ENCODE measurements at places on chromosomes 5 and 9.

- DNase-seq: no peak
These were observed 19.6 kb upstream of the C5orf47 start for GRCh38 chr5:173969167-173970049.

- no peak for DNase-seq
These were observed 21.3 kb upstream of the ERMP1 start for GRCh38 chr9:5854063-5854790.

GRCh38 chr5:33401482-33402390 lies 39.0 kb upstream of the TARS1 start:
- no peak for DNase-seq

- DNase-seq: peak; percentile 56
These were observed 23.5 kb downstream of the GRAMD2B start for GRCh38 chr5:126446498-126447224.

DNA sequence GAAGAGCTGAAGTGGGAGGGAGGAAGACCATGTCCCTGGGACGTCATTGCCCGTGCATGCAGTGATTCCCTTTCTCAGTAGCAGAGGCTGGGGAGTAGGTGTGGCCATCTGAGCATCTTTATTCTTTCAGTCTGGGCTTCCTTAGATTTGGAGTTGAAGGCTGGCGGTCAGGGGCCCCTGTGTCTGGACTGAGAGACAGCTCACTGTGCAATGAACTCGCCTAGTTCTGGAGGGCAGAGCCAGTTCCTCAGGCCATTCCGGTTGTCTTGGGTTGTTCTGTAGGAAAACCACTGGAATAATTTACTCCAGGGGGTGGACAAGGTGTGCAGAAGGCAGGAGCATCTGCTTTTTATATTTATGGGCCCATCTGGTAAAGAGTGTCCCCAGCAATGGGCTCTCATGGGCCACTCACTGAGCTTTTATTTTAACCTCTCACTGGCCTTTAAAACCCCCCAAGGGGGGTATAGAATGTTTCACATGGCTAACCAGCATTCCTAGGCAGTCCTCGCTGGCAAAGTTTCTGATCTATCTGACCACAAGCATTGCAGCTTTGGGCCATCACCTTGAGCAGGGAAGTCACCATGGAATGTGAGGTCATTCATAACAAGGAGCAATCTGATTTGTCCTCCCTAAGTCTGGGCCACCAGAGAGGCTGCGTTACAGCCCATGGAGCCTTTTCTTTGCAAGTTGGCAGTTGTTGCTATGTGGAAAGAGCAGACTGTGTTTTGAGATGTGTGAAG lies 9.2 kb downstream of the STC2 start:
- no peak for DNase-seq

DNA sequence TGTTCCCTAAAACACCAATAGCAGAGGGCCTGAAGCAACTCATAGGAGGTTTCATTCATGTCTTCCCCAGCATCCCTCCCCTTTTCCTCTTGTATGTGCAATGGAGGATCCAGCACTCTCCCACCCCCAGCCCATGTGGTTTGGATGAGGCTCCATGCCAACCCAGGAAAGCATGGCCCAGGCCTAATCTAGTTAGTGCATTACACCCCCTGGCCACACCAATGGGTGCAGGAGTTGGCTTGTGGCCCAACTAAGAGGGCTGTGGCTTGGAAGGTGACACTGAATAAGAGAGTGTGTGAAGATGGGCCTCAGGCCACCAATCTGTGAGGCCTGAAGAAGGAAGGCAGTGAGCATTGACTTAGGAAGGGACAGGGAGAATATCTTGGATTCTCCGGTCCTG lies 70.8 kb upstream of the SMIM23 start:
- DNase-seq: no peak

- DNase-seq: no peak
These were observed 71.6 kb downstream of the CFAP90 start for GRCh38 chr5:7779019-7780005.

DNA sequence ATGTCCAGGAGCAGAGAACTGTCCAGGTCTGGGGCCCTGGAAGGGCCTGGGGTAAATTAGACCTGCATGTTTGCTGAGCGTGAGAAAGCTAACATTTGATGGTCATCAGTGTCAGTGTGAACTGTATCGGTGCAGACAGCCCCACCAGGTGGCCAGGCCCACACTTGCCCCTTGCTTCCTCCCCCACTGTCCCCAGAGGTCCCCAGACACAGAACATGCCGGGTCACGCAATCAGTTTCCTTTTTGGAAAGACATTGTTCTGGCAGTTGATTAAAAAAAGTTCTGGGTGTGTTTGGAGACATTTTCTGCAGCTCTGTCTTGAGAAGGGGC lies 1.5 kb downstream of the NKD2 start:
- DNase-seq: no peak

DNA sequence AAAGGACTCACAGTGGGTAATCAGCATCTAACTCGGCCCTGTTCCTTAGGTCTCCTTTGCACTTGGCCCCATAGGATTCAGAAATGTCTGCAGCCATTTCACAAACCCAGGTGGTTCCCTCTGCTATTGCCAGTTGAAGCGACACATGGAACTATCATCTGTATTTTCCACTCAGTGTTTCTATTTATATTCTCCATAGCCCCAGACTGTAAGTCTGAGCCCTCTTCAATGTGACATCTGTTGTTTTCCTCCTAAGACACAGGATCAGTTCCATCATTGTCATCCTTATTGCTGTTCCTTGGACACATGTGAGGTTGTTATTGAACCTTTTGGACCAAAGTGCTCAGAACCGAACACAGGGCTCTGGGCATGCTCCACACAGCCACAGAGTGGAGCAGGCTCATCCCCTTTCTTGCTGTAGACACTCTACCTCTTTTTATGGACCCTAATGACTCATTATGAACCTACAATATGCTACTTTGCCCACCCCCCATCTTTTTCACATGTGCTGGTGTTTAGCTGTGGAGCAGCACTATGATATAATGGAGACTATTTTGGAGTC lies 36.4 kb downstream of the GARNL3 start:
- DNase-seq: no peak

- no peak for DNase-seq
These were observed 21.5 kb upstream of the DOCK2 start for GRCh38 chr5:169615561-169615960.

GRCh38 chr5:15718421-15719179 lies 218.6 kb downstream of the FBXL7 start:
- DNase-seq: no peak

- DNase-seq: no peak
These were observed 62.1 kb upstream of the VLDLR start for GRCh38 chr9:2559192-2560152.

- DNase-seq: no peak
These were observed 158.5 kb downstream of the C9orf50 start for GRCh38 chr9:129462360-129462759.

DNA sequence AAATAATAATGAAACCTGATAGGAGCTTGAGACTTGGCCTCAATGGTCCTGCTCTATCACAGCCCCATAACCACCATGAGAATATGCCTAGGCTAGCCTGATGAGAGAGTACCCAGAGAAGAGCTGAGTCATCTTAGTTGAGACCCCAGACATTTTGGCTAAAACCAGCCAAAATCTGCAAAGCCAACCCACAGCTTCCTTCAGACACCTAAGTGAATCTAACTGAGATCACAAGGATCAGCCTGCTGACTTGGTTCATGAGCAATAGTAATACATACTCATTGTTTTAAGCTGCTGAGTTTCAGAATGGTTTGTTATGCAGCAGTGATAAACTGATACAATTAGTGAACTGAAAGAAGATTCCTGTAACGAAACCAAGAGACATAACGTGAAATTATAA lies 473.7 kb upstream of the PTGER4 start:
- DNase-seq: no peak

GRCh38 chr5:94793113-94793815 lies 174.8 kb downstream of the SLF1 start:
- peak; percentile 83 for DNase-seq

DNA sequence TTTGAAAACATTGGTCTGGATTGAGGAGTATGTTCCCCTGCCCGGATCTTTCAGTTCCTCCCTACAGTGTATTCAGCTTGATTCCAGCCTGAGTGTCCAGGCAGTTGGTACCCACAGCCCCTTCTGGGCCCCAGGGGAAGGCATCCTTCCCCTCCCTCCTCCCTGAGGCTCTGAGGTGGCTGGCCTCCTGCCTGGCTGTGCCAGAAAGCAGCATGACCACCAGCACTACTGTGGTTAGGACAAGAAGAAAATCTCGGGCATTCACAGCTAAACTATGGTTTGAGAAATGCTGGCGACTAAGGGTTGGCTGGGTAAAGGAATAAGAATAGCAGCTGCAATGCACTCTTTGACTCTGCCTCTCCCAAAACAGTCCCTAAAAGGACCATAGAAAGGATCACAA lies 84.6 kb upstream of the LIFR start:
- DNase-seq: no peak

DNA sequence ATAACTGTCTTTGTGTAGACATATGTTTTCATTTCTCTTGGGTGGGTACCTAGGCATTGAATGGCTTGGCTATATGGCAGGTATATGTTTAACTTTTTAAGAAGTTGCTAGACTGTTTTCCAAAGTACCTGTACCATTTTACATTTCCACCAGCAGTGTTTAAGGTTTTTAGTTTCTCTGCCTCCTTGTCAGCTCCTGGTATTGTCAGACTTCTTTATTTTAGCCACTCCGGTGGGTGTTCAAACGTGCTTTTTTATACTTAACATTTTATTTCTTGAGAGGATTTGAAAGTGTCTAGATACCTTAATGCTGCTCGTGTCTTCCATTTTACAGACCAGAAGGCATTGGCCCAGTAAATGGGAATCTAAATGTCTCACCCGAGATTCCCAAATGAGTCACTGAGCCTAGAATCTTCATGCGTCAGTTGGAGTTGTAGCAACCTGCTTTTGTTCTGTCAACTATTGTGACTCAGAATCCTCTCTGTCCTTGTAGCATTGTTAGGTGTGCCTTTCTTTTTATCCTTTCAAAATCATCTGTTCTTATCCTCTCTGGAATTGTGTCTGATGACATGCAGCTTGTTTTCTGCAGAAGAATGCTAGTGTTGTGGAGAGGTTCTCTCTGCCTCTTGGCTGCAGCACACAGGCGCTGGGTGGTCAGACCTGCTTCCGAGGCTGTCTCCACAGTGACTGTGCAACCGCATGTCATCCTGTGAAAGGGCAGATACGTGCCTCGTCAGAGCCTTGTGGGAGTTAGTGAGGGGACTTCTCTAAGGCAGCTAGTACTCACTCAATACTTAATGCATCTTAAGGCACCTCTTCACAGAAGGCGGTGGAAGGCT lies 291.8 kb downstream of the AOPEP start:
- DNase-seq: peak; percentile 39

- DNase-seq: no peak
These were observed 621 bp downstream of the PCDHA13 start for GRCh38 chr5:140882591-140882899.

DNA sequence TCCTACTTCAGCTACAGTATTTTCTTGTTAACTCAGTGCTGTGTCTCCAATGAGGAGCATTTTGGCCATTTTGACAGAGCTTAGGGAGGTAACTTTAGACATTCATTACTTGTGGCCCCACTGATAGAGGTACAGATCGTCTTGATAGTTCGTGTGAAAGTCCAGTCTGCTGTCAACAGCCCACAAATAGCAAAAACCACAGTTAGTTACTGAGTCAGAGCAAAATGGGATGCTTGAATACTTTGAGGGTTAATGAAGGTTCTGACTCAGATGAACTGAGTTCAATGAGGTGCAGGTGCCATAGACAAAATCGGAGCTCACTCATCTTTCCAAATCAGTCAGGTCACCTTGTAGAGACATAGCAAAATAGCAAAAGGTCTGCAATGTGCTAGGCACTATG lies 163.1 kb upstream of the TLE4 start:
- no peak for DNase-seq

DNA sequence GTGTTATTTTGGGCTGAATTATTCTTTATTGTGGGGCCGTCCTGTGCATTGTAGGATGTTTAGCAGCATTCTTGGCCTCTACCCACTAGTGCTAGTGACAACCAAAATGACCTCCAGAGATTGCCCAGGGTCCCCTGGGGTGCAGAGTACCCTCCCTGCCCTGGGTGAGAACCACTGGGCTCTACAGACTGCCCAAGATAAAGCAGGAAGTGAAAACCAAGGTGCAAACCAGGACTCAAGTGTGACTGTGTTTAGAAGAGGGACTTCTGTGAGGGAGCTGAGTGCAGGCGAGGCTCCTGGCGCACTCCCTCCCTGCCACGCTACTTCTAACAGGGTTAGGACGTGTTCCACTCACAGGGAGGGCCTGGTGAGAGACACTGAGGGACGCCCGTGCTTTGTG lies 41.6 kb downstream of the USP20 start:
- DNase-seq: no peak

- DNase-seq: no peak
These were observed 2.3 kb upstream of the RPL26L1 start for GRCh38 chr5:172956936-172957335.

GRCh38 chr9:4579001-4579400 lies 83.1 kb upstream of the PLPP6 start:
- no peak for DNase-seq

DNA sequence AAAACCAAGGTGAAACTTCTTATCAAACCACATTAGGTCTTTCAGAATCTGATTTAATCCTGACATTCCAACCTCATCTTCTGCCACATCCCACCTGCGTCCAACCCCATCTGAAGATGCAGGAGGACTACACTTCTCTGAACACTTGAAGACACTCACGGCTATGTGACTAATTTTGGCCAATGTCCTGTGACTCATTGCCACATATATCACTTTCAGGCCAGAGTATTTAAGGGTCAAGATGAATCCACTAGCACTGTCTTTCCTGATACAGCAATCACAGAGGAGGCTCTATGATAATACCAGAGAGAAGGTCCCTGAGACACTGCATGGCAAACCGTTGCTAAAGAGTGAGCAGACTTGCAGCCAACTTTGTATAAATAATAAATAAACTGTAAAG lies 323.4 kb downstream of the NR2F1-AS1 start:
- DNase-seq: no peak

- no peak for DNase-seq
These were observed 179.5 kb upstream of the TARS1 start for GRCh38 chr5:33261305-33261704.

DNA sequence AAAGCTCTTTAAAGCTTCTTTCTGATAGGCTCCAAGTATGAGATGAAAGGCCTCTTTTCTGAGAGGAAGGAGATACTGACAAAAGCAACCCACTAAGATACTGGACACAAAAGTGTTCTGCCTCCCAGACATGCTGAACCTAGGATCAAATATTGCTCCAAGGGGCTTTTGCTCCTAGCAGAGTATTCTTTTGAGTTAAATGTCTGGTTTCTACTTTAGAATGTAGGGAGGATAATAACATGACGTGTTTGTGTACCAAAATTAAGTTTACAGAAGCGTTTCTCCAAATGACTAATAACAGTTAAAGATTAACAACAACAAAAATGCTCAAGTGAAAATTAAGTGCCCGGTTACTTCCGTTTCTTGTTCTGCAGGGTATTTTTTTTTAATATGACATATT lies 2293.3 kb upstream of the C9orf72 start:
- no peak for DNase-seq

DNA sequence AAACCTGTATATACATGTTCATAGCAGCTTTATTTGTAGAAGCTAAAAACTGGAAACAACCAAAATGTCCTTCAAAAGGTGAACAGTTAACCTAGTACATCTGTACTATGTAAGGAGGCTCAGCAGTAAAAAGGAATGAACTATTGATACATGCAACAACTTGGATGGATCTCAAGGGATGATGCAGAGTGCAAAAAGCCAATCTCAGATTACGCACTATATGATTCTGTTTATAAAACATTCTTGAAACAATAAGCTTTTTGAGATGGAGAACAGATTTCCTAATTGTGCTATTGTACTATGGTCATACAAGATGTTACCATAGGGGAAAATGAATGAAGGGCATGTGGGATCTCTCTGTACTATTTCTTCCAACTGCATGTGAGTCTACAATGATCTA lies 88.9 kb downstream of the PAM start:
- no peak for DNase-seq

Measured in GM10248 (cell line).